ENCODE measurements at places on chromosomes 7 and 10.

GRCh38 chr7:136312592-136312991 is 335.4 kb upstream of the MTPN start:
- no peak for DNase-seq

DNA sequence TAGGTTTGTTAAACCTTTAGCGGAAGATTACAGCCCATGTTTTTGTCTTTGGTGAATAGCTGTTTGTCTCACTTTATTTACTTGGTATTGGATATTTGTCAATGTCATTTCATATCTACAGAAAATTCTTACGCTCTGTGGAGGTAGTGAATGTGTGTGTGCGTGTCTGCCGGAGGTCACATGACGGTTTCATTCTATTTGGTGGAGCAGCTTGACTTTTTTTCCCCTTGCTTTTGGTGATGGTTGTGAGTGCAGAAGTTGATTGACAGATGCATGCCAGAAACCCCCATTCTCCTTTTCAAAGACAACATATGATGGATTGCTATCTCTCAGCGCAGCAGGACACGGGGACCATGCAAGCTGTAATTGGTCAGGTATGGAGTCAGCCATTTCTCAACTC is at the start of gene POU6F2:
Gene POU6F2 (plus strand): TSS at position 225 of the 400 bp plus-strand sequence. CDS start 45 bp downstream, at position 270.
- no peak for DNase-seq

DNA sequence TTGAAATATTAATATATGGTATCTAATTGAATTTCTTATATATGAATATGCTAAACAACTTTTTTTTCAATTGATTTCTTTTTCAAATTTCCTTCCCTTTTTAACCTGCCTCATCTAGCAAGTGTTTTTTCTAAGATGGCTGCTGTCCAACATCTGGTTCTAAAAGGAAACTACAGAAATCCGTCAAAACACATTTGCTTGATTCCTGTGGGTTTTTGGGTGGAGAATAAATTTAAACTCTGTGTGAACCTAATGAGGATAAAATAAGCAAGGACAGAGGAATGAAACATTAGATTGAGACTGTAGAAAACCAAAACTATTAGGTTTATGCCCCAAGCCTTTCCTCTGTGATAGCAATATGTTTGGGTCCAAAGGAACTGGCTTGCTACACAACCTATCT is 75.5 kb upstream of the STARD3NL start:
- no peak for DNase-seq

- DNase-seq, result no peak
Observed at GRCh38 chr7:33601884-33602283, 303.5 kb upstream of the BMPER start.

DNA sequence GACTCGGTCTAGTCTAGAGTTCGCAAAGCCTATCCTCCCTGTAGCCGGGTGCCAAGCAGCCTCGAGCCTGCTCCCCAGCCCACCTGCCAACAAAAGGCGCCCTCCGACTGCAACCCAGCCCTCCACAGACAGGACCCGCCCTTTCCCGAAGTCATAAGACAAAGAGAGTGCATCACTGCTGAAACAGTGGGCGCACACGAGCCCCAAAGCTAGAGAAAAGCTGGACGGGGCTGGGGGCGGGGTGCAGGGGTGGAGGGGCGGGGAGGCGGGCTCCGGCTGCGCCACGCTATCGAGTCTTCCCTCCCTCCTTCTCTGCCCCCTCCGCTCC is 622 bp upstream of the COL1A2 start:
- no peak for DNase-seq

- no peak for DNase-seq
Observed at GRCh38 chr10:68992636-68993440, 4.2 kb downstream of the KIFBP start.

DNA sequence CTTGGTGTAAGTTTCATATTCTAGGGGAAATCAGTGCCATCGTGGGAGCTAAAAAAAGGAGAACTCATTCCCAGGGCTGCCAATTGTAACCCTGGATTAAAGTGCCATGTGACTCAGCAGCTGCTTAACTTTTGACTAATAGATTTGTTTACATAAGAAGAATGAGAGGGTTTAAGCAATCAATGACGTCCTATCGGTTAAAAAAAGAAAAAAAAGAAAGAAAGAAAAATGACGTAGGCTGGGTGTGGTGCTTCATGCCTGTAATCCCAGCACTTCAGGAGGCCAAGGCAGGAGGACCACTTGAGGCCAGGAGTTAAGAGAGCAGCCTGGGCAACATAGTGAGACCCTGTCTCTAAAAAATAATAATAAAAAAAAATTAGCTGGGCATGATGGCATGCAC is 116.2 kb upstream of the AFAP1L2 start:
- DNase-seq, result no peak

GRCh38 chr10:58791137-58791536 is 278.5 kb downstream of the BICC1 start:
- DNase-seq, result no peak
